ENCODE measurements at places on chromosomes 5 and 9.

DNA sequence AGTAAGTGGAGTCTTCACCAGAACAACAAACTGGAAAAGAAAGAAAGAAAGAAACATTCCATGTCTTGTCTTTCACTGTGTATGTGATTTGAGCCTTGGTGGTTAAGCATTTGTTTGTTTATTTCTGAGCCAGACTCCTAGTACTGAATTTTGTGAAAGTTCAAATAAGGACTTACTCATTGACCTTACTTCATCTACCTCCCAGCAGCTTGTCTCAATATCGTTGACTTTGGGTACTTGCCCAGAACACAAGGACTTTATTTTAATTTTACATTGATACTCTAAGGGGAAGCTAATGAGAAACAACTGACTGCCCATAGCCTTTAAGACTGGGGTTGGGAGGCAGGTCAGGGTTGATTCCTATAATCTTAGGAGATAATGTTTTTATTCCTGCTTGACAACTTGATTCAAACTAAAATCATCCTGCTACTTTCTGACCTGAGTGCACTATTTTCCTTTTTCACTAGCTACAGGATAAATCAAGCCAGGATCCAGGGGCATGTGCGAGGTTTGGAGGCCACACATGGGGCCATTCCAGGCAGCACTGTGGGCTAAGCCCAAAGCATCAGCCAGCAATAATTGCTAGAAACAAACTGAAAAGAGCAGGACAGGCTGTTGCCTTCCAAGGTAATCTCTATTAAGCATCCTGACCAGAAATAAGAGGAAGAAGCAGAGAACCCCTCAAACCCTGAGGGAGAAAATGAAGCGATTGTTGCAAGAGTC, 138.9 kb upstream of the RUSC2 start:
- DNase-seq = no peak

DNA sequence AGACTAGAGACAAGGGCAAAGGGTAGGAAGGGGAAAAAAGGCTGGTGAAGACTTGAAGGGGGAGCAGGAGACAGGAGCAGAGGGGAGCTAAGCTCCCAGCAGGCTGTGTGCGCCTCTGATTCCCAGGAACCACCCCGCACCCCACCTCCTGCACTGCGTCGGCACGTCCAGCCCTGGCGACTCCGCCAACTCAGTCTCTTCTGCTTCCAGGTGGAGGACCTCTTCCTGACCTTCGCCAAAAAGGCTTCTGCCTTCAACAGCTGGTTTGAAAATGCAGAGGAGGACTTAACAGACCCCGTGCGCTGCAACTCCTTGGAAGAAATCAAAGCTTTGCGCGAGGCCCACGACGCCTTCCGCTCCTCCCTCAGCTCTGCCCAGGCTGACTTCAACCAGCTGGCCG, 30.5 kb downstream of the DYNC2I2 start:
- no peak for DNase-seq

- DNase-seq = no peak
Observed at GRCh38 chr5:168693297-168693696, 114.1 kb upstream of the PANK3 start.

- no peak for DNase-seq
Observed at GRCh38 chr9:5552301-5552700, 42.0 kb downstream of the PDCD1LG2 start.

GRCh38 chr5:76852772-76853171, 3.0 kb downstream of the S100Z start:
- DNase-seq = no peak

DNA sequence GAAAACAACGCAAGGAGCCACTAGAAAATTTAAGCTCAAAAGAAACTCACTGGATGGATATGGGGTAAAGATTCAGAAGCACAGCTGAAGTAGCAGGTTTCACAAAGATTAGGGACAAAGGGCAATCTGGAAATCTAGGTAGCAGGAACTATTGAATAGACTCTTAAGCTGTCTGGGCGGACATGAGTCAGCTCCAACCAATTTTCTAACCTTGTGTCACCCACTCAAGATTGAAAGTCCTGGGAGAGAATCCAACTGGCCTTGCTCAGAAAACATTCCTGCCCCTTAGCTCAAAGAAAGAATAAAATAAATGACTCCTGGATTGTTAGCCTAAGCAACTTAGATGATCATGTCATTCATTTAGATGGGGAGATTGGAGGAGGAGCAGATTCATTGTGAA, 69.2 kb downstream of the STK32A start:
- no peak for DNase-seq

- DNase-seq = no peak
Observed at GRCh38 chr5:66346869-66347268, 202.8 kb downstream of the SREK1 start.

GRCh38 chr9:101736717-101737116, 1.7 kb downstream of the GRIN3A start:
- DNase-seq = no peak
